ENCODE measurements at places on chromosomes 13 and 19. TPM values are rescaled to one million over a fixed set of nuclear protein-coding genes. Genes with fewer than 3 reads are reported as not detected.

The LIM2 gene
- total RNA-seq, result not detected

The ADGRE1 gene
- not detected for total RNA-seq

The AMER2 gene
- not detected for total RNA-seq

The UBL3 gene
- total RNA-seq, result 30.0 TPM

The GAPDHS gene
- not detected for total RNA-seq

The MYPOP gene
- total RNA-seq, result 4.2 TPM

The FUT6 gene
- total RNA-seq, result not detected

The ERICH6B gene
- not detected for total RNA-seq

The LCP1 gene
- total RNA-seq, result 8.9 TPM

The GRIN2D gene
- total RNA-seq, result 1.5 TPM

The ZNF600 gene
- total RNA-seq, result 3.0 TPM

The ATXN8OS gene
- total RNA-seq, result not detected

The PRTN3 gene
- total RNA-seq, result not detected

The ZNF420 gene
- 6.9 TPM for total RNA-seq

The CCDC70 gene
- total RNA-seq, result not detected

The HCN2 gene
- 1.2 TPM for total RNA-seq

The TJP3 gene
- not detected for total RNA-seq

The CYP2S1 gene
- 2.1 TPM for total RNA-seq

The PAK4 gene
- 11.3 TPM for total RNA-seq

The CGB8 gene
- total RNA-seq, result not detected

The TNNT1 gene
- 3.0 TPM for total RNA-seq

The CRLF1 gene
- total RNA-seq, result 3.0 TPM

The GSK3A gene
- 17.2 TPM for total RNA-seq

The OR7A17 gene
- not detected for total RNA-seq

The KIR2DL3 gene
- not detected for total RNA-seq

The SRRM5 gene
- total RNA-seq, result 0.05 TPM

The ITGBL1 gene
- 6.6 TPM for total RNA-seq

The TRPM4 gene
- 13.4 TPM for total RNA-seq

Data from smooth muscle cell of the umbilical artery (primary cell).